ENCODE measurements at places on chromosomes 11 and 22. TPM values are rescaled to one million over a fixed set of nuclear protein-coding genes. Genes with fewer than 3 reads are reported as not detected.
A peak's percentile ranks its signal among the peaks of the same experiment; 100 is the strongest.

- H3K4me1 ChIP-seq, result no peaks in the 10 kb centered on the region
- no peak overlapping the region for H3K27ac ChIP-seq
- peaks cover 47% of the 10 kb centered on the region for H3K36me3 ChIP-seq
- H3K4me3 ChIP-seq, result no peak overlapping the region
- no peak for DNase-seq
Observed at GRCh38 chr11:95778699-95779098, 10.9 kb downstream of the FAM76B start.

DNA sequence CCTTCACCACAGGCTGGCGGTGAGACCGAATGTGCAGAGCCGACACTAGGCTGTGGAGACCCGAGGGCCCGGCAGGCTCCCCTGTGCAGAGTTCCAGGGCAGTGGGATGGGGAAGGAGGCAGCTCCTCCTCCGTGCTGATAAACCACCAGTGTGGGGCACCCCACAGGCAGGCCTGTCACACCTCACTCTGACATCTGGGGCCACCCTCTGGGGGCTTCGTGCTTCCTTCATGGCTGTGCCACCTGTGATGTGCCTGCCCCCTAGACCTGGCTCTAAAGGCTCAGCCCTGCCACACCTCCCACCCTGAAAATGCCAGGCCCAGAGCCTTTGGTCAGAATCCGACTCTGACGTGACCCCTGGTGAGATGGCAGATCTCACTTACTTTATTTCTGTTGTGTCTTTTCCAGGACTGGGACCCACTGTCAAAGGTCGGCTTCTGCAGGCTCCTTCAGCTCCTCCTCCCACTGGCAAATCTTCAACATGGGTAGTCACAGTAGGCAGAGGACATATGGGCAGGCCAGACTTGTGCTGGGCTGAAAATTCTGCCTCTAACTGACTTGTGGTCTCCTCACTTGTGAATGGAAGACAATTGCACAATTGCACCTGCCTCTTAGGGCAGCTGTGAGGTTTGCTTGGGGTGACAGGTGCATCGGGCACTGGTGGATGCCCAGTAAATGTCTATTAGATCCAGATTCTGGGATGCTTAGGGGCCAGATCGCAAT lies 46.2 kb upstream of the TSKU start:
- H3K4me1 ChIP-seq, result no peaks in the 10 kb centered on the region
- H3K27ac ChIP-seq, result no peak overlapping the region
- no peaks in the 10 kb centered on the region for H3K36me3 ChIP-seq

GRCh38 chr11:77026743-77027142 lies 7.5 kb upstream of the B3GNT6 start:
- H3K4me1 ChIP-seq, result peaks cover 4% of the 10 kb centered on the region
- no peaks in the 10 kb centered on the region for H3K36me3 ChIP-seq
- DNase-seq, result no peak
- no peak overlapping the region for H3K27ac ChIP-seq
- H3K4me3 ChIP-seq, result no peak overlapping the region
- H3K27me3 ChIP-seq, result no peaks in the 10 kb centered on the region

GRCh38 chr11:126766440-126766839 lies 234.1 kb downstream of the KIRREL3 start:
- H3K36me3 ChIP-seq, result no peaks in the 10 kb centered on the region
- no peaks in the 10 kb centered on the region for H3K4me1 ChIP-seq
- no peak overlapping the region for H3K27ac ChIP-seq
- DNase-seq, result no peak
- H3K4me3 ChIP-seq, result no peak overlapping the region
- H3K27me3 ChIP-seq, result 0 out of 2 replicates have a peak, but pooled peaks cover 6% of the 10 kb centered on the region

DNA sequence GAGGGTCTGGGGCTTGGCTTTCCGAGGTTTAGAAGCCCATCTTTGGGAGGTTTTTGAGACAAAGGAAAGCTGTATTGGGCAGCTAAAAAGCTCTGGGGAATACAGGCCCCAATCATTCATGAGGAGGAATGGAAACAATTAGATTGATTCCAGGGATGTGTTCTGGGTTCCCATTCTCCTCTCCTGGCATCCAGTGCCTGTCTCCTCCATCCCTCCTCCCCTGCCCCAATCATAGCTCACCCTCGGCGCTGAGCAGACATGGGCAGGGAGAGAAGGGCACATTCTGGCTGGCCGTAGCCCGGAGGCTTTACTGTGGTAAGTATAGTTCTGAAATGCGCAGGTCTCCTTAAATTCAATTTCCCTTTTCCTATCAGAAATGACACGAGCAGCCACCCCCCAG lies 42.4 kb downstream of the ABTB2 start:
- no peaks in the 10 kb centered on the region for H3K36me3 ChIP-seq
- H3K4me3 ChIP-seq, result no peak overlapping the region
- H3K4me1 ChIP-seq, result peaks cover 24% of the 10 kb centered on the region
- no peak overlapping the region for H3K27ac ChIP-seq
- no peaks in the 10 kb centered on the region for H3K27me3 ChIP-seq
- no peak for DNase-seq

DNA sequence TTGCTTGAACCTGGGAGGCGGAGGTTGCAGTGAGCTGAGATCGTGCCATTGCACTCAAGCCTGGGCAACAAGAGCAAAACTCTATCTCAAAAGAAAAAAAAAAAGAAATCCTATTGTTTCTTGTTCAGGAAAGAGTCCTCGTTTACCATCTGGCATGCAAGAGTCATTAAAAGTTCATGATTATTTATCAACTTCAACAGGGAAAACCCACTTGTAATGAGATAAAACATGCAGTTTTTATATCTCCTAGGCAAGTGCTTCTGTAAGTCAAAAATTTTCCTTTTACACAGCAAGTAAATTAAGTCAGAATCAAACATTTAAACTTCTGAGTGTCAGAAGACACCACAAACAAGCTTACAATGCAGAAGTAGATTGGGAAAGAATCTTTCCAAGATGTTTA lies 94.7 kb upstream of the CLPB start:
- H3K36me3 ChIP-seq, result no peaks in the 10 kb centered on the region
- H3K27me3 ChIP-seq, result no peaks in the 10 kb centered on the region
- no peak for DNase-seq
- no peaks in the 10 kb centered on the region for H3K4me1 ChIP-seq
- no peak overlapping the region for H3K27ac ChIP-seq

- no peak for DNase-seq
- H3K4me3 ChIP-seq, result no peak overlapping the region
- no peak overlapping the region for H3K27ac ChIP-seq
- H3K27me3 ChIP-seq, result no peaks in the 10 kb centered on the region
- H3K36me3 ChIP-seq, result 0 out of 2 replicates have a peak, but pooled peaks cover 2% of the 10 kb centered on the region
Observed at GRCh38 chr11:27837895-27838563, 137.8 kb upstream of the BDNF start.

- no peak overlapping the region for H3K4me3 ChIP-seq
- no peak overlapping the region for H3K27ac ChIP-seq
- H3K4me1 ChIP-seq, result no peaks in the 10 kb centered on the region
- no peak for DNase-seq
- H3K36me3 ChIP-seq, result no peaks in the 10 kb centered on the region
Observed at GRCh38 chr11:73152861-73153483, 10.9 kb upstream of the FCHSD2 start.

LBHD1 gene
- 14.7 TPM for total RNA-seq

DNA sequence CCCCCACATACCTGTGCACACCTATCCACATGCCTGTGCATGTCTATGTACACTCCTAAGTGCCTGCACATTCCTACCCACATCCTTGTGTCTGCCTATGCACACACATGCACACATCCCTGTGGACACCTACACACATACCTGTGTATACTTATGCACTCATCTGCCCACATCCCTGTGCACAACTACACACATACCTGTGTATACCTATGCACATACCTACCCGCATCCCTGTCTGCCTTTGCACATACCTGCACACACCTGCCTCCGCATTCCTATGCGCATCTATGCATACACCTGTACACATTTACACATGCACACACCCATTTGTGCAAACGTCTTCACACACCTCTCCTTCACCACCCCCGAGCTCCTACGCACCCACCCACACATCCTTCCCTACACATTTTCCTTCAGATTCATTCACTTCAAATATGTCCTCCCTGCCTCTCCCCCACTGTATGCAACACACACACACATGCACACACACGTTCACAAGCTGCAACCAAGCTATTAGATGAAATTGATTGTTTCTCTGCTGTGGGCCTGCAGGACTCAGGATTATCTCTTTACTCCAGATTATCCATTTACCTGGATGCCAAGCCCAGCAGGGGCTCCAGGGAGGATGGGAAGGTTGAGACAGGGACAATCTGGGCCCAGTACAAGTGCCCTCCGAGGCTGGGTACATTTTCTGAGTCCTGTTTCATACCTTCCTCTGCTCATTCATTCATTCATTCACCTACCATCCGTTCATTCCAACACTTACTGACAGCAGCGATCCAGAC lies 53.2 kb downstream of the TSPAN18 start:
- no peaks in the 10 kb centered on the region for H3K4me1 ChIP-seq
- DNase-seq, result no peak
- no peak overlapping the region for H3K27ac ChIP-seq

VPREB3 gene
- 2.4 TPM for total RNA-seq

MED19 gene
- 18.0 TPM for total RNA-seq

YPEL4 gene
- total RNA-seq, result 0.32 TPM

LINC01488 gene
- total RNA-seq, result not detected

DNA sequence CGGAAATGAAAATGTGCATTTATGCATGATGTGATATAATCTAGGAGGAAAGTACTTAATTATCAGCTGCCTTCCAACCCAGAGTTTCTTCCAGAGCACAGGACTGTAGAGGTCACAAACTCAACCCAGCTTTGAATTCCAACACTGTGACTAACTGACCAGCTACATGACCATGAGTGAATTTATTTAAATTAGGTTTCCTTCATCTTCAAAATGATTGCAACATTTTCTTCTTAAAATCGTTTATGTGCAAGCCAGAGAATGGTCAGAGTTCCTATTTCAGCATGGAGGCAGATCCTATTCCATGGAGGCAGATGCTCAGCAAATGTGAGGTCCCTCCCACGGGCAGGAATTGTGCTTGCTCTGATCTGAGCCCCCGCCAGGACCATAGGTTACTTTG lies 42.4 kb downstream of the OSBP start:
- H3K27me3 ChIP-seq, result no peaks in the 10 kb centered on the region
- H3K27ac ChIP-seq, result no peak overlapping the region
- H3K4me1 ChIP-seq, result peaks cover 11% of the 10 kb centered on the region

POLR2F gene
- total RNA-seq, result 107 TPM

NLRP6 gene
- not detected for total RNA-seq

DNA sequence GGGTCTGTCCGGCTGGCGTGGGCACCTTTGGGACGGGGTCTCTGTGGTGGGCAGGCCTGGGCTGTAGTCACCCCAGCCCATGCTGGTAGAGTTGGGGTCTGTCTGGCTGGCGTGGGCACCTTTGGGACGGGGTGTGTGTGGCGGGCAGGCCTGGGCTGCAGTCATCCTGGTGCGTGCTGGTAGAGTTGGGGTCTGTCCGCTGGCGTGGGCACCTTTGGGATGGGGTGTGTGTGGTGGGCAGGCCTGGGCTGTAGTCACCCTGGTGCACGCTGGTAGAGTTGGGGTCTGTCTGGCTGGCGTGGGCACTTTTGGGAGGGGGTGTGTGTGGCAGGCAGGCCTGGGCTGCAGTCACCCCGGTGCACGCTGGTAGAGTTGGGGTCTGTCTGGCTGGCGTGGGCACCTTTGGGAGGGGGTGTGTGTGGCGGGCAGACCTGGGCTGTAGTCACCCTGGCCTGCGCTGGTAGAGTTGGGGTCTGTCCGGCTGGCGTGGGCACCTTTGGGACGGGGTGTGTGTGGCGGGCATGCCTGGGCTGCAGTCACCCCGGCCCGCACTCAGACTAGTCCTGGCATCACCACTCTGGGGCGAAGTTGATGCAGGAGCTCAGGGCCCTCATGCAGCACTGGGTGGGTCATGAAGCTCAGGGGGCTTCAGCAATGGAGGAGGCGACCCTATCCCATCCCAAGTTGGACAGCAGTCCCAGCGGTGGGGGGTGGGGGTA lies 19.3 kb downstream of the PRR33 start:
- no peaks in the 10 kb centered on the region for H3K27me3 ChIP-seq
- H3K36me3 ChIP-seq, result no peaks in the 10 kb centered on the region
- H3K4me1 ChIP-seq, result peaks cover 4% of the 10 kb centered on the region
- no peak overlapping the region for H3K4me3 ChIP-seq
- H3K27ac ChIP-seq, result no peak overlapping the region

DNA sequence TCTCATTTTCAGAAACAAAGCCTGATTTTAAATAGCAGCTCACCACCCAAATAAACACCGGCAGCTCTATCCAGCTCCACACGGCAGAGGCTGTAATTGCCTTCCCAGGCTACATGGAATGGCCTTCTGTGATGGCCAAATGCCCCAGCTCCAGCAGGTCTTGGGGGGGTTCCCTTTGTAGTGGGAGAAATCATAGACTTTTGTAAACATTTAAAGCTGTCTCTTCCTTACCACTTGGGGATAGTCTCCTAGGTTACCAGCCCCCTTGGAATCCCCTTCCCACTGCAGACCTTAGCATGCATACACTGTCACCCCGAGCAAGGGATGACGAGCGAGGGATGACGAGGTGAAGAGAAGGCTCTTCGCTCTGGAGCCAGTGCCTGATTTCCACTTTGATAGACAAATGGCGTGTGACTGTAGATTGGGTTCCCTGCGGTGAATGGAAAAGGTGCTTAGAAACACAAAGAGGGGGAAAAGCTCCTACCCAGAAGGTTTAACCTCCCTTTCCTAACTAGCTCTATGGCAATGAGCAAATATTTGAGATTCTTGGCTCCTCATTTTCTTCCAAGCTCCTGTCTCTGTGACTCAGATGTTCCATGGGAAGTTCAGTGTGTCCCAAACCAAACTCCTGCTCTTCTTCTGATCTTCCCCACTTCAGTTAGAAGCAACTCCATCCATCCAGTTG lies 108.0 kb upstream of the CADM1 start:
- H3K27me3 ChIP-seq, result no peaks in the 10 kb centered on the region
- no peaks in the 10 kb centered on the region for H3K36me3 ChIP-seq
- DNase-seq, result no peak
- H3K4me3 ChIP-seq, result no peak overlapping the region
- H3K27ac ChIP-seq, result no peak overlapping the region

DNA sequence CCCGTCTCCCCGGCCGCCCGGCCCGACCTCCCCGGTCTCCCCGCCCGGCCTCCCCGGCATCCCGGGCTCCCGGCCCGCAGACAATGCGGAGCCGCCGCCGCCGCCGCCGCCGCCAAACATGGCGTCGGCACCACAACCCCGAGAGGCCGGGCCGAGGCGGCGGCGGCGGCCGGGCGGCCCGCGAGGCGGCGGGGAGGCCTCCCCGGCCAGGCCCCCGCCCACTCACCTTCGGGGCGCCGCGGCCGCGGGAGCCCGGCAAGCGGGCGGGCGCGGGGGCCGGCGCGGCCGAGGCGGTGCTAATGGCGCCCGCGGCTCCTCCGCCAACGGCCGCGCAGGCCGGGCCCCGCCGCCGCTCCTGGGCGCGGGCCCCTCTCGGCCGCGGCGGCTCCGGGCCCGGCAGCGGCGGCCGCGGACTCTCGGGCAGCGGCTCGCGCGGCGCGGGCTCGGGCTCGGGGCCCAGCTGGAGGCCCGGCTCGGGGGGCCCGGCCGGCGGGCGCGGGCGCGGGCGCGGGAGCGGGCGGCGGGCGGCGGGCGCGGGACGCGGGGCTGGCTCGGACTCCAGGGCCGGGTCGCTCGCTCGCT lies 311 bp downstream of the BRD1 start:
- H3K27me3 ChIP-seq, result no peaks in the 10 kb centered on the region
- peaks cover 8% of the 10 kb centered on the region for H3K4me1 ChIP-seq
- peak overlapping the region; percentile 72 for H3K27ac ChIP-seq
- peaks cover 16% of the 10 kb centered on the region for H3K36me3 ChIP-seq
- no peak for DNase-seq

Data from HCT116 (cell line).